ENCODE measurements at places on chromosomes 7 and 10. TPM values are rescaled to one million over a fixed set of nuclear protein-coding genes. Genes with fewer than 3 reads are reported as not detected.

The SP8 gene
- total RNA-seq: not detected

The PAPOLB gene
- 0.05 TPM for total RNA-seq

The CHAT gene
- not detected for total RNA-seq

The PRRT4 gene
- total RNA-seq: 1.6 TPM

The NDUFB8 gene
- total RNA-seq: 430 TPM

The PON3 gene
- 0.69 TPM for total RNA-seq

The CLCN1 gene
- not detected for total RNA-seq

The GNGT1 gene
- not detected for total RNA-seq

The HOXA11 gene
- not detected for total RNA-seq

The SDHAF3 gene
- total RNA-seq: 20.5 TPM

- no peak for DNase-seq
Measured at GRCh38 chr10:119058010-119058409, 22.6 kb downstream of the EIF3A start.

DNA sequence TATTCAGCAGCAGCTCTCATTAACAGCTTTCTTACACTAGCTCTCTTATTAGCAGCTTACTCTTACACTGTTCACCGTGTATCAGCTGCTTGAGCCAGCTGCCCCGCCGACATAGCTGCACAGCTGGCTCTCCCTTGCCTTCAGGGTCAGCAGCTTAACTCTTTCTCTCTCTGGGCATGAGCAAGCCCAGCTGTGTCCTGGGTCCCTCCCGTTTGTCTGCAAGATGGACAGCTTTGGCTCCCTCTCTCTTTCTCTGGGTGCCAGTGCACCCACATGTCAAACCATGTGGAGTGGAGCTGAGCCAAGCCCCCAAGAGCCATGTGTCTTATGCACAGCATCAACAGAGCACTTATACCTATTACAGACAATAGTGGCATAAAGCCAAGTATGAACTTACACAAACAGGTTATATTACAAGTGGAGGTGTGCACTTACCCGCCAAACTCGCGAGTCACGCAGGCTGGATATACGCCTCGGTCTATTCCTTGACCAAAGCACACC, 35.7 kb upstream of the MTPAP start:
- no peak for DNase-seq

DNA sequence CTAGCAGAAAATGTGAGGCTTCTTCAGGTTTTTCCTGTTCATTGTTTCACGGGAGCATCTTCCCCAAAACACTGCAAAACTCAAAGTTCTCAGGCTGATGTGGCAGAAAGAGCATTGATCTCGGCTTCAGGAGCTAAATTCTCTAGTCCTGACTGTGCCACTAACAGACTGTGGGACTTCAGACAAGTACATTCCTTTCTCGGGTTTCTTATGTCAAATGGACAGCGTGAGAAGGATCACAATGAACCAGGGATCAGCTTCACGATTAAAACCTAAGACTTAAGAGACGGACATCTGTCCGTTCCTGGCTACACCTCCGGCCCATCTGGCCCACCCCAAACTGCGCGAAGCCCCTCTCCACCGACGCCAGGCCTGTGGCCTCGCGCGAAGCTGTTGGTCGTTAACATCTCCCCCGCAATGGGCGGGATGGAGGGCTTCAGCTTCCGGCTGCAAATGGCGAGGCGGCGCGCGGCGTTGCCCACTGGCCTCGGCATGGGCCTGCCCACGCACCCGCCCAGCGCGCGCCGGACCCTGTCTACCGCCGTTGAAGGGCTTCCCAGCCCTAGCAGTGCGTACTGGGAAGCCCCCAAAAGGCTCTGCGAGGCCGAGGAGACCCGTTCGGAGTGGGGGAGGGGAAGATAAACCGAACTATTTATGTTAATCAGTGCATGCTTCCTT, 549 bp upstream of the DDX50 start:
- DNase-seq: peak; percentile 78

GRCh38 chr7:54559401-54559800, 17.2 kb downstream of the VSTM2A start:
- no peak for DNase-seq

DNA sequence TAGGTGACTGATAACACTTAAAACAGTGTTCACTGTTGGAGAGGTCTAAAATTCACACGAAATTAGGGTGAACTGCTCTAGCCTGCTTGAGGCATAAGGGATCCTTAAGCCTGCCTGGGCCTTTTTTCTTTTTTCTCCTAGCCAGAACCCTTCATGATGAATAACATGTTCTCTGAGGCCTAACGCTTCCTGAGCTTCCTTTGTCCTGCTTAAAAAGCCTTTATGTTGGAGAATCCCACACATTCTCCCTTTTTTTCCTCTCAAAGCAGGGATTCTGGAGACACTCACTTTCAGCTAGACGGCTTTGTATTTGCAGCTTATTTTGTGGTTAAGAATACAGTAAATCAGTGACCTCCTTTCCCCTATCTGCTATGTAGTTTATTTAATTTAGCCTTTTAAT, 354.7 kb upstream of the PHF14 start:
- no peak for DNase-seq

DNA sequence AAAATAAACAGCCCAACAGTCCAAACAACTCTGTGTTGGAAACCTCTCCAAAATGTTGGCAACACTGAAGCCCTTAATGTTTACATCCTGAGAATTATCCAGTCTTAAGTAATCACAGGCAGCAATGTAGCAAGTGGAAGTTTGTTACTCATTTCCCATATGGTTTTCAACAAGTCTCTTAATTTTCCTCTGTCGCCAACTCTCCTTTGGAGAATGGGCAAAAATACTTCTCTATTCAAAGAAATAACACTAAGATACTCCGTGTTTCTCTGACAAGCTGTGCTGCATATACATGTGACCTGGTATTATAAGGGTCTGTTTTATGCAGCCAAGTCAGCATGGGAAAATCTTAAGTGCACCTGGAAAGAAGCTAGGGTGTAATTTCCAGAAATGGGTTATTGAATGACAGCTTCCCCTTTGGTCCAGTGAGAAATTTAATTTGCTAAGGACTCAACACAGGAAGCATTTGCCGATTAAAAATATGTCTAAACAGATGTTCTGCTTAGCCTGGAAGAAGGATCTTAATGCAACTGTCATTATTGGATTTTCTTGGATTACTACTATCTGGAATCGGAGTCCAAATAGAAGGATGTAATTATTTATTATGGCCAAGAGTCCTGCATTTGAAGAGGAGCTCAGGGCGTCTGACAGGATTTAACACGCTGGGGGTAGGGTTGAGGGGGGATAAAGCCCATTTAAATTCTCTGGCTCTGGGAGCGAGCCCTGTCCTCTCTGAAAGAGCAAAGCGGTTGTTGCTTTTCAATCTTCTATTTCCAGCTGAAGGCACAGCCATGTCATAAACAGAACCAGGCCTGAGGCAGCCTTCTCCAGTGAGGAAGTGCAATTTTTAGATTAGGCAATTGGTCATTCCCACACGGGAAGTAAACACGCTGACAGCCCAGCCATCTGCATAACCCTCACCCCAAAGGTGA, 73.1 kb downstream of the TLL2 start:
- no peak for DNase-seq

DNA sequence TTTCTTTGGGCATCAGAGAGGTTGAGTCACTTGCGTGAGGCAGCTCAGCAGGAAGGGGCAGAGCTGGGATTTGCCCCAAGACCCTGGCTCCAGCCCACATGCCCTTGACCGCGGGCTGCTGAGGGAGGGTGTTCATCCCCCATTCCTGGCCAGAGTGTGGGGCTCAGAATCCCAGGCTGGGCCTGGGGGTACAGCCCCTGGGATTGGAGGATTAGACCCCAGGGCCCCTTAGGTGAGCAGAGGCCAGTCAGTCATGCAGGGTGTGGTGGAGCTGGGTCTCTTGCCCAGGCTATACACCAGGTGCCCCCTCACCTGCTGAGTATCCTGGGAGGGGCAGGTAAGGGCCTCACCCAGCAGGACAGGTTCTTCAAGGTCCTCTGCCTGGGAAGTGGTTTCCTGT, 68.4 kb upstream of the ZNF716 start:
- no peak for DNase-seq

GRCh38 chr7:105591522-105591921, 10.2 kb upstream of the EFCAB10 start:
- DNase-seq: no peak

GRCh38 chr10:118571123-118571522, 24.3 kb downstream of the PRLHR start:
- no peak for DNase-seq

DNA sequence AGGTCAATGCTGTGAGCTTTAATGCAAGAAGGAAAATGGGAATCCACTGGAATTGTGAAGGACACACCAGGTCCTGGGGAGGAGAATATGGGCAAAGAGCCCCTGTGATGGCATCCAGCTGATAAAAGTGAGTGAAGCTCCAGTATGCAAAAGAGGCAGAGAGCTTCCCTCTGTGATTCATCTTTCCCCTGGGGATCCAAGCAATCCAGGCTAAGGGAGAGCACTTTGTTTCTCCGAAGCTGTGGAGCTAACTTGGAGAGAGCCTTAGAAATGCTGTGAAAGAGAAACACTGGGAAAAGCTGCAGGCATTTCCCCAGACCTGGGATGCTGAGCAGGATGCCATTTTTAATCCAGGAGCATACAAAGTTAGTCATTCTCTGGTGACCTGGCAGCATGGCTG, 489.5 kb downstream of the SH2D4B start:
- no peak for DNase-seq

GRCh38 chr10:26090762-26091161, 125.8 kb upstream of the GAD2 start:
- no peak for DNase-seq

GRCh38 chr7:85498031-85498430, 311.2 kb upstream of the SEMA3D start:
- no peak for DNase-seq
